Occipital lobe (tissue), 3 donors: ENCODE measurements at places on chromosomes 1 and 21. TPM values are rescaled to one million over a fixed set of nuclear protein-coding genes. Genes with fewer than 3 reads are reported as not detected.

The PEF1 gene
- total RNA-seq = 53.5 TPM

The HLX gene
- total RNA-seq = 0.31 TPM

The XCL2 gene
- not detected for total RNA-seq

The TNFRSF9 gene
- not detected for total RNA-seq

The DCAF6 gene
- 71.3 TPM for total RNA-seq

The F11R gene
- total RNA-seq = 10.9 TPM

The DNALI1 gene
- 3.1 TPM for total RNA-seq

The SLFNL1 gene
- 0.94 TPM for total RNA-seq

The SNAP47 gene
- 59.3 TPM for total RNA-seq

The SLC44A3 gene
- 2.2 TPM for total RNA-seq

The KIF17 gene
- 4.4 TPM for total RNA-seq

The S100A11 gene
- 0.78 TPM for total RNA-seq

The TSACC gene
- total RNA-seq = not detected

The C1orf50 gene
- 10.0 TPM for total RNA-seq

The SMYD3 gene
- 25.3 TPM for total RNA-seq

The PLA2G2A gene
- not detected for total RNA-seq

The CRYAA gene
- total RNA-seq = not detected

The KRTAP19-3 gene
- not detected for total RNA-seq

The TTF2 gene
- 3.0 TPM for total RNA-seq

The SLAMF9 gene
- total RNA-seq = not detected

The FAM151A gene
- total RNA-seq = not detected

The BCL10 gene
- total RNA-seq = 35.4 TPM

The IL20 gene
- 0.47 TPM for total RNA-seq

The LCE2C gene
- not detected for total RNA-seq

The YARS1 gene
- 43.4 TPM for total RNA-seq

The B3GALT2 gene
- total RNA-seq = 160 TPM
